ENCODE measurements at places on chromosomes 2 and 18. TPM values are rescaled to one million over a fixed set of nuclear protein-coding genes. Genes with fewer than 3 reads are reported as not detected.

The NR4A2 gene
- total RNA-seq = 0.32 TPM

The TGFA gene
- total RNA-seq = not detected

The TUBB8B gene
- total RNA-seq = not detected

The XDH gene
- 0.17 TPM for total RNA-seq
